Thyroid gland (tissue), 4 donors: ENCODE measurements at places on chromosomes 3 and 15. TPM values are rescaled to one million over a fixed set of nuclear protein-coding genes. Genes with fewer than 3 reads are reported as not detected.

GRCh38 chr3:13015286-13016082 is 57.7 kb downstream of the IQSEC1 start:
- peak; percentile 20 for DNase-seq

Gene GP5
- total RNA-seq = 0.39 TPM

DNA sequence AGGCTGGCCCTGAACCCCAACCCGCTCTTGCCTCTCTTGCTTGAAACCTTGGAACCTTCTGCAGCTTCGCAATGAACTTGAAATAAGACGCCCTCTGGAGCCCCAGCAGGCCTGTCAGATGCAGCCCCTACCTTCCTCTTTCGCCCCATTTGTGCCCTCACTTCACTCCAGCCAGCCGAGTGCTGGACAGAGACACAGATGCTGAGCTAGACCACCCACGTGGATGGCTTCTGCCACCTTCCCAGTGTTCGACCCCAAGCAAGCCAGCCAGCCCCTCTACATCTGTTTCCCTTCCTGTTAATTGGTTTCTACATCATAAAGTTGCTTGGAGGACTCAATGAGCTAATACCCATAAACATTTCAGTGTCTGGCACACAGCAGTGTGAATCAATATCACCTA is 23.8 kb upstream of the SNRPA1 start:
- no peak for DNase-seq

Gene SCG5
- 10.4 TPM for total RNA-seq

DNA sequence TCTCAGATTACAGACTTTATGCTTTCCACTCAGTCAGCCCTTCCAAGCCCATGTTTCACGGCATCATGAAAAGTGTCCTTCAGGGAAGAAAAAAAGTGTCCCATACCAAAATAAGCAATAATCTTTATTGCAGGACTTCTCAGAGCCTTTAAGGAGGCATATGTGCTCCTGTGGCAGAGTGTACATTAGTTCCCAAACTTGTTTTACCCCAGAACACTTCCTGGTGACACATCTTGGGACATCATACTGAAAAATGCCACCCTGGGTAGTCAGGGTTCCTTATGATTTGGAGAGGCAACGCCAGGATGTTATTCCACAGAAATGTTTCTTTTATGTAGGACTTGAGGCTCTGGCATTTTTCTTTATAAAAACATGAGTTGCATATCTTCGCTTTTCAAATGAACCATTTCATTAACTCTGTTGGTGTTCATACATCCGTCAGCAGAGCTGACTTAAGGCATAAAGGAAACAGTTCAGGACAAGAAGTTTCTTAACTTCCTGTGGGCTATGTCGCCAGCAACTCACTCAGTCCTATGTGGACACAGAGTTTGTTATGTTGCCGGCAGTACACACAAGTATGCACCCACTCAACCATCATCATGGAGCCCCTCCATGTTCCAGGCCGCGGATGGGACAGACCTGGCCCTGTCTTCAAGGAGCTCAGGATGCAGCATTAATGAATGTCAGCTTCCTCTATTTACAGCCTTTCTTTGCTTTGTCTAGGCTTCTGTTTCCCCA is 63.8 kb downstream of the CASR start:
- no peak for DNase-seq

- no peak for DNase-seq
Observed at GRCh38 chr3:151630035-151630434, 103.7 kb upstream of the AADACL2 start.

DNA sequence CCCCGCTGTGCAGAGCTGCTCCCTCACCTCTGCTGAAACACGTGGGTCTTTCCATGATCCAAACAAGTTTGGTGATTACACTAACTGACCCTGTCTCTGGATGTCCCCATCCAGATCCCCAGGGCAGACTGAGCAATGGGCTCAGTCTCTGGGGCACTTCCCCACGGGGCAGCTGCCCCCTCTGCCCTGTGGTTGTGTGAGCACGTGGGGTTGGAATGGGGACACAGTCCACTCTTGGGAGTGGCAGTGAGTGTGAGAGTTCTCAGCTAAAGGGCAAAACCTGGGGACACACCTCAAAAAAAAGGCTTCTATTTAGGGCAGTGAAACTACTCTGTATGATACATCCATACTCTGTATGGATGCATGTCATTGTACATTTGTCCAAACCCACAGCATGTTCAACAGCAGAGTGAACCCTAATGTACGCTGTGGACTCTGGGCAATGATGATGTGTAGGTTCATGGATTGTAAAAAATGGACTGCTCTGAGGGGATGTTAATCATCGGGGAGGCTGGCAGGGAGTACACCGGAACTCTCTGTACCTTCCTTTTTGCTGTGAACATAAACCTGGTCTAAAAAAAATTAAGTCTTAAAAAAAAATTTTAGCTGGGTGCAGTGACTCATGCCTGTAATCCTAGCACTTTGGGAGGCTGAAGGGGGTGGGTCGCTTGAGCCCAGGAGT is 49.9 kb upstream of the BLM start:
- DNase-seq = peak; percentile 58

- no peak for DNase-seq
Observed at GRCh38 chr3:120473389-120473788, 22.6 kb upstream of the FSTL1 start.

GRCh38 chr15:63573533-63573932 is 23.7 kb upstream of the FBXL22 start:
- DNase-seq = no peak

Gene KLHL40
- total RNA-seq = not detected

DNA sequence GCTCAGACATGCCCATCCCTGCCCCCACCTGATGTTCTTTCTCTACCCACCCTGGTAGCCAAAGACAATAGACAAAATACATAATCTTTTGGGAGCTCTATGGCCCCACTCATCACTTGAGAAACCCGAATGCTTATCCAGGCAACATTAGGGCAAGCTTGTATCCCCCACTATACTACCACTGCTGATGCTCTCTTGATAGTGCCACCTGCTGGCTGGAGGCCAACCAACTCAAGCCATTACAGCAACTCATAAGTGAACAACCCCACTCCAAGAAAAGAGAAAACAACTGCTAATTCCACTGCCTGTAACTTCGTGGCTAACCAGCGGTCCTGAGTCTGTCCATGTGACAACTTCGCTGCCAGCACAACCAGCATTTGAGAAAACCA is 342.5 kb upstream of the TGFBR2 start:
- peak; percentile 2 for DNase-seq

- no peak for DNase-seq
Observed at GRCh38 chr15:77521206-77521605, 100.5 kb downstream of the HMG20A start.

Gene LRRC58
- 43.9 TPM for total RNA-seq

DNA sequence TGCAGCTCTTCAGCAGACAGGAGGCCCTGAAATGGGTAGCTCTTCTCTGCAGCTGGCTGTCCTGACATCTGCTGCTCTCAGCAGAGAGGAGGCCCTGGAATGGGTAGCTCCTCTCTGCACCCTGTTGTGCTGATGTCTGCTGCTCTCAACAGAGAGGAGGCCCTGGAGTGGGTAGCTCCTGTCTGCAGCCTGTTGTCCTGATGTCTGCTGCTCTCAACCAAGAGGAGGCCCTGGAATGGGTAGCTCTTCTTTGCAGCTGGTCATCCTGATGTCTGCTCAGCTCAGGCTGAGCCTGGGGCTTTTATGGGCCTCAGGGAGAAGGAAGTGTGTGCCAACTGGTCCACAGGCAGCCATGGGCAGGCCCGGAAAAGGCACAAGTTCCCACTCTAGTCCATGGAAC is 66.6 kb downstream of the PIK3CB start:
- DNase-seq = no peak

Gene CASR
- total RNA-seq = not detected

DNA sequence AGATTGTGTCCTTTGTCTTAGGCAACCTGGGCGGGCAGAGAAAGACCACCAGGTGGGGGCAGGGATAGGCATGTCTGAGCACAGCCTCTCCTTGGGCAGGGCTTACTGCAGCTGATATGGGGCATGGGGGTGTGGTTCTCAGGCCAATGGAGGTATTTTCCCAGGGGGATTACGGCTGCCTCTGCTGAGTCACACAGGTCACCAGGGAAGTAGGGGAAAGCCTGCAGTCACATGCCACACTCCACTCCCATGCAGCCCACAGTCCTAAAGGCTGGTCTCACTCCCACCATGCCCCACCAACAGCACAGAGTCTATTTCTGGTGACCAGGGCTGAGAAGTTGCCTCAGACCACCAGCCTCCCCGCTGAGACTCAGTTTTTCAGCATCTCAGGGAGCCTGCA is 466.4 kb downstream of the DIPK2A start:
- DNase-seq = no peak

Gene PLSCR5
- not detected for total RNA-seq

- no peak for DNase-seq
Observed at GRCh38 chr3:67635257-67635656, 19.2 kb downstream of the SUCLG2 start.

DNA sequence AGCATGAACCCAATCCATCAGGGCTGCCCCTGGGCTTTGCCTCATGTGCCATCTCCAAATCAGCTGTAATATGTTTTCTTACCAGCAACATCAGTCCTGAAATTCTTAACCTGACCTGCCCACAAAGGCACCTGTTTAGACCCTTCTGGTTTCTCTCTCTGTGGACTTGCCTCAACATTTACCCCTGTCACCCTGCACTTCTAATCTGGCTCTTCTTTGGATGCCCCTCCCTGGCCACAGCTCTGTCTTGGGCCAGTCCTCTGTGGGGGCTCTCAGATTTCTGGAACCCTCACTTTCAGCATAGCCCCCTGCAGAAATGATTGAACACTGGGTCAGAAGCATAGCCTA is 168.7 kb upstream of the STAC start:
- no peak for DNase-seq

DNA sequence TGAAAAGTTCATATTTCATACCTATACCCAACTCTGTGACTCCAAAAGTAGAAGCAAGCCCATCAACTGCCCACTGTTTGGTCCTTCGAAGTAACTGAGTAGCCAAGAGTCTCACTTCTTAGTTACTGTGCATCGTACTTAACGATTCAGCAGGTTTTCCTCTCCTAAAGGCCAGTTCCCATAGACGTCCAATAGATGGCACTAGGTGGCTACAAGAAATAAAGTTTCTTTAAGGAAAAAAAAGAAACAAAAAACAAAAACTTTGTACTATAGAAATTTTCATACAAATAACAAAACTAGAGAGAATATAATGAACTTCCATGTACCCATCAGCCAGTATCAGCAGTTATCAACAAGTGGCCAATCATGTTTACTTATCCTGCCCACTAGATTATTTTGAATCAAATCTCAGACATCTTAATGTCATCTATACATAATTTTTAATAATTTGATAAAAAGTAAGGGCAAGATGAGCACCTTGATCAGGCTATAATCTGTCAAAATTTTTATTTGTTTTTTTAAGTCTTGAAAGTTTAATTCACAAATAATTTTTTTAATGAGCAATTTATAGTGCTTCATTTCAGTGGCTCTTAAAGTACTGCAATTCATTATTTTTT is 63.8 kb upstream of the ACP3 start:
- DNase-seq = peak; percentile 27

DNA sequence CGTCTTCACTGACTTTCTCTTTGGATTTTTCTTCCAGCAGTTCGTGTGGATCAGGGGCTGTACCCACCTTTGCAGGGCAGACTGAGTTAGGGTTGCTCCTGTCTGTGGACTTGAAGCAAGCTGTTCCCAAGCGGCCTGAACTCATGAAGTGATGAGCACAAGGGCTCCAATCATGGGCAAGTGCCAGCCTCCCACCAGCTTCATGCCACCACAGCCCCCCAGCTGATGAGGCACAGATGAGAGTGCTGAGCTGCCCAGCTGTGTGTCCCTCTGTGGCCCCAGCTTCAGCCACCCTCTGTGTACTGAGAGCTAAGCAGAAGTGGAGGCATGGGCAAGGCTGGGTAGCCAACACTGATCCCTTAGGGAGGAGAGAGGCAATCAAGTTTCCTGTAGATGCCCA is 3.3 kb upstream of the PLCB2 start:
- DNase-seq = no peak

Gene CXCR6
- 3.1 TPM for total RNA-seq

GRCh38 chr15:40245666-40246450 is 7.0 kb downstream of the PAK6 start:
- DNase-seq = no peak

GRCh38 chr15:50143255-50143860 is 24.3 kb upstream of the ATP8B4 start:
- no peak for DNase-seq
